Effector CD8-positive, alpha-beta T cell (primary cell): ENCODE measurements at places on chromosomes 12 and 14.

- DNase-seq: no peak
Observed at GRCh38 chr12:13032164-13032563, 12.0 kb upstream of the FAM234B start.

GRCh38 chr12:28610401-28611114 is 420.3 kb downstream of the CCDC91 start:
- no peak for DNase-seq

DNA sequence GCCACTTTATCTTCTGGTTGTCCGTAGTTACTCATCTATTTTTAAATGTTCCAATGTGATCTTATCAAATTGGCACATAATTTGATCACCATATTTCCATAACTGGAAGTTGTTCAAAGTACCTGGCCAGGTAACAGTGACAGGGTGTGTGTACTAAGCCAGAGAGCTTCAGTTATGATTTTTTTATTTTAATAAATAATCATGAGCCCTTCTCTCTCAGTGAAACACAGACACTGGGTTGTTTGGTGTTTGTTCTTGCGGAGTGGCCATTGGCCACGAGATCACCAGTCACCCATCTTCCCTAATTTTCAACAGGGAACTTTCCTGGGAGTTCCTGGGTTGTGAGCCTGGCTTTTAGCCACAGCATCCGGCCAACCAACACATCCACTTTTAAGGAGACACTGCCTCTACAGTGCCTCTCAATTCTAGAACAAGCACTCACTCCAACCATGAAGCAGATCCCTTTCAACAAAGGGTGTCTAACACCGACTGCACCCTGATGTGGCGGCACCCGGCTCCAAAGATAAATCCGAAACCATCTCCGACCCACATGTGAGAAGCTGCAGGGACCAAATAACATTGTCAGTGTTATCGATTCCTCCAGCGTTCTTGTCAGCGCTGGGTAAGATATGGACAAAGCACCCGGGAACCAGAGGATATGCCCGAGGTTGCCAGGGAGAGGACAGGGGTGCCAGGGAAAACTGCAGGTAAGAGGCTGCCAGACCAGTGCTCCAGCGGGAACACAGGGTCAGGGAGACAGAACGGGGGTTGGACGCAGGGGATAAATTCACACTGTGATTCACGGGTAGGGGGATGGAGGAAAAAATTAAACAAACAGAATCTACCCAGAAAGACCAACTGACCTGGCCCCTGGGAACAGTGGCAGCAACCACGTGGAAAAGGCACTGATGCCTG is 49.9 kb downstream of the FOXN3 start:
- no peak for DNase-seq

DNA sequence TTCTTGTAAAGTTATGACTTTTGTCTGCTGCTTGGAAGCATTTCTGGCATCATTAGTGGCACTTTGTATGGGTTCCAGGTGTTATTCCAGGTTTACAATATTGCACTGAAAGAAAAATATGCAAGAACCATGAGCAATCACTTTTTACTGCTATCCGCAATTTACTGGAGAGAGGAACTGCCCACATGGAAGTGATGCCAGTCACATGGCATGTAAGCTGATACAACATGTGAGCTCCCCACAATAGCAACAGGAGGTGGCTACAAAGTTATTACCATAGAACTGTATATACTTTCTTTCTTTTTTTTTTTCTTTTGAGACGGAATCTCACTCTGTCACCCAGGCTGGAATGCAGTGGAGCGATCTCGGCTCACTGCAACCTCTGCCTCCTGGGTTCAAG is 1012.1 kb downstream of the BCL11B start:
- no peak for DNase-seq
